ENCODE measurements at places on chromosomes 7 and 10.

DNA sequence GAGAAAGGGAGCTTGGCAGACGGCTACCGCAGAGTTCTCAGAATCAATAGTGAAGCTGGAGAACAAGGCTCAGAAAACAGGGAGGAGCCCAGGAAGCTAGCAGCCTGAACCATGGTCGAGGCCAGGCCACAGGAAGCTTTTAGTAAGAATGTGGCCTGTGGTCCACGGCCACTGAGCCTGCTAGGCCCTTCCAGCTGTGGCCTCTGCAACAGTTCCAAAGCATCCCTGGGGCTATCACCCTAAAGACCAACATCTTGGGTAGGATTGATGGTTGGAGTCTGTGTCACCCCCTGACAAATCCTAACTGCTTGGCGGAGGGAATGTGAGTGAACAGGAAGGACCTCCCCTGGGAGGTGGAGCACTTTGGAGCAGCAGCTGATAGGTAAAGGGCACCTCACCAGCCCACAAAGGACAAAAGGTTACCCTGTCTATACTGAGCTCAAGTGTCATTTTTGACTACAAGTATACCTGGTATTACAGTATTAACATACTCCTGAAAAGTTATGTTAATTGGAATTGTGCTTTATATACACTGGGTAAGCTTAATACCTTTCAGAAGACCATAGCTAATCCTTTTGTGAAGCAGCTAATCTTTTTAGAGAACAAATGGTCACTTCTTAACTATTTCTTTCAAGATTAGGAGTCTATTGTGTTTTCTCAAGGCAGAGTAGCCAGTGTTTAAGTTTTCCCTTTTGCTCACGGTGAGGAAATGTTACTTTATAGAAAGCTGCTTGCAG, 18.7 kb downstream of the PTPRE start:
- DNase-seq = no peak

DNA sequence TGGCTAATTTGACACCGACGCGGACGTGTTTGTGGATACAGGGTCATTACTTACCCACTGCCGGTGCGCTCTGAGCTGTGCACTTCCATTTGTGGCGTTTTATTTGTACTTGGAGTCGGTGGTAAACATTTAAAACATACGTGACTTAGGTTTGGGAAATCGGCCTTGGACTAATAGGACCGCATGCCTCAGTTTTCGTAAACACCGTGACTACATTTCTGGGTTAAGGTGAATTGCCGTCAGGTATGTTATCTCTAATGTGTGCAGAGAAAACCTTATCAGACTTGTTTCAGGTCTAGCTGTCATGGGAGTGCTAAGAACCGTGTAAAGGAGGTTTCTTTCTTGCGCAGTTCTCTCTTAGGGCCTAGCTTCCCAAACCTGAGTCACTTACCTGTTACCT, 51.7 kb upstream of the NCF1 start:
- DNase-seq = no peak

- no peak for DNase-seq
Observed at GRCh38 chr10:28177944-28178637, 124.8 kb downstream of the MPP7 start.

DNA sequence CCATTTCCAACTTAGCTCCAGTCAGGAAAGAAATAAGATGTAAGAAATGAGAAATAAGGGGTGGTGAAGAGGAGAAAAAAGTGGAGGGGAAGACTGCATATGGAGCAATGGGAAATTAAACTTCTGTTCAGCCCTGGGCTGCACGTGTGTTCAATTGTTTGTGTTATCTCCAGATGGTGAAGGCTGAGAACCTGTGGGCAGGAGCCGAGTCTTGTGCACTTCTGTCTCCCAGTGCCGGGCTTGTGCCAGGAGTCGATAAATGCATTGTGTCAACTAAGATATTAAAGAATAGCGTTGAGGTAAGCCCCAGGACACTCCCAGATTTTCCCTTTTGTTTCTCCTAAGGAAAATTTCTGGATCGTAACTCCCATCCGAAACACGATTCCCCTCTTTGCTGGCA, 98.2 kb downstream of the PRLHR start:
- DNase-seq = no peak

Data from BJ (cell line).